Activated CD4-positive, alpha-beta T cell treated with anti-CD3 and anti-CD28 coated beads, Interleukin-2, amount 10 ng/mL, durations not matched to agents 24 days and 14 days (primary cell): ENCODE measurements at places on chromosomes 2 and 18. TPM values are rescaled to one million over a fixed set of nuclear protein-coding genes. Genes with fewer than 3 reads are reported as not detected.

ALK gene
- total RNA-seq = not detected in 2 replicates

ACAA2 gene
- total RNA-seq = 69.7 and 72.1 TPM in 2 replicates

TM4SF20 gene
- total RNA-seq = not detected in 2 replicates

CNDP2 gene
- 160 and 177 TPM in 2 replicates for total RNA-seq

CCDC195 gene
- total RNA-seq = not detected in 2 replicates

DUSP19 gene
- total RNA-seq = 1.0 and 2.3 TPM in 2 replicates

PTPRN gene
- total RNA-seq = 0.07 TPM in 1 of 2 replicates, not detected in the other

GATA6 gene
- total RNA-seq = not detected in 2 replicates

TEX44 gene
- not detected in 2 replicates for total RNA-seq

NAT8 gene
- total RNA-seq = not detected in 2 replicates

NETO1 gene
- not detected in 2 replicates for total RNA-seq

CNDP1 gene
- not detected in 2 replicates for total RNA-seq

TGFA gene
- not detected in 2 replicates for total RNA-seq

SCTR gene
- not detected in 2 replicates for total RNA-seq

OR6B2 gene
- not detected in 2 replicates for total RNA-seq

STEAP3 gene
- 0.16 and 0.19 TPM in 2 replicates for total RNA-seq

IL36RN gene
- not detected in 2 replicates for total RNA-seq

ANKRD30BL gene
- not detected in 2 replicates for total RNA-seq

PLCD4 gene
- 0.26 and 0.52 TPM in 2 replicates for total RNA-seq

APCDD1 gene
- not detected in 2 replicates for total RNA-seq

ITGAV gene
- 6.9 and 8.1 TPM in 2 replicates for total RNA-seq

TSPYL6 gene
- not detected in 2 replicates for total RNA-seq

CPO gene
- total RNA-seq = not detected in 2 replicates

MDH1B gene
- 0.12 and 0.47 TPM in 2 replicates for total RNA-seq

GAREM2 gene
- 7.9 and 8.2 TPM in 2 replicates for total RNA-seq

LAMA1 gene
- not detected in 2 replicates for total RNA-seq
